Epithelial cell of prostate (primary cell): ENCODE measurements at places on chromosomes 7 and 10.
A peak's percentile ranks its signal among the peaks of the same experiment; 100 is the strongest.

DNA sequence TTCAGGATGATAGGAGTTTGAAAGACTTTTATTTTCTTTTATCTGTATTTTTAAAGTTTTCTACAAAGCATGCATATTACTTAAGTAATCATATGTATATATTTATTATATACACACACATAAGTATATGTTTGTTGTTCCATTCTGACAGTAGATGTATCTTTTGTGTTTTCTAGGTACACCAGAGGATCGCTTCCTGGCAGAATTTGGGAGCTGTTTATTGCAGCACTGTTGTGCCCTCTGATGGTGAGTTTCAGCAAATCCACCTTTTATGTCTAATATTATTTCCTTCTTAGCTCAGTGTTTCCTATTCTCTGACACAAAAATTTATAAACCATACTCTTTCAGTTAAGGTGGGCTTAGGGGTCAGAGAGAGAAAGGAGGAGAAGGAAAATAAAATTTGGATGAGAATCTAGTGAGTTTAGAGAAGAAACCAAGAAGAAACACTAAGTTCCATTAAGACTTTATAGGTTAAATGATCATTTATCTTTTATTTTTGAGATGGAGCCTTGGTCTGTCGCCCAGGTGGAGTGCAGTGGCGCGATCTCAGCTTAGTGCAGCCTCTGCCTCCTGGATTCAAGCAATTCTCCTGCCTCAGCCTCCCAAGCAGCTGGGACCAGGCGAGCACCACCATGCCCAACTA is 59.2 kb upstream of the OIT3 start:
- DNase-seq, result peak; percentile 8

DNA sequence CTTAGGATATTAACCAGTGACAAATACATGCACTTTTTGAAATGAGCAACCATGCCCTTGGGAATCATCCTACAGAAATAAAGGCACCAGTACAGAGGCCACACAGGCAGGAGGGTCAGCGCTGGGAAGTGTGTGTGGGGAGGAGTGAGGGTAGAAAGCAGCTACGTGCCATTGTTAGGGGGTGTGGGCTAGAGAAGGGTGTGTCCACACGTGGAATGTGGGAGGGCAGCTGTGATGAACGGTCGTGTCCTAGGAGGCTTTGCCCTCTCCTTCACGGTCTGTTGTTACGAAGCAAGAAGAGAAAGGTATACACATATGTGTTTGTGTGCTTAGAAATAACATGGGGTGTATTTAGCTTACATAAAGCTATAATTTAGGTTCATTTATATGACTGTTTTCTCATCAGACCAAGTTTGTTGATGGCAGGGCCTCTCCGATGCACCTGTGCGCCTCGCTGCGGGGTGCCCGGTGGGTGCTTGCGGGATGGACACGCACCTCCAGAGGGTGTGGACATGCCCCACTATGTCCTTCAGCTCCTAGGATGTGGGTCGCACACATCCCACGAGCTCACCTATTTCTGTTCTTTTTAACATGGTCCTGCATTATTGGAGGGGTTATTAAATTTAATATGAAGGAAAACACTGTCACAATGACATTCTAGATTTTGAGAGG is 16.9 kb upstream of the GET4 start:
- no peak for DNase-seq

- no peak for DNase-seq
These were observed 9.2 kb downstream of the CPN1 start for GRCh38 chr10:100072514-100072913.

DNA sequence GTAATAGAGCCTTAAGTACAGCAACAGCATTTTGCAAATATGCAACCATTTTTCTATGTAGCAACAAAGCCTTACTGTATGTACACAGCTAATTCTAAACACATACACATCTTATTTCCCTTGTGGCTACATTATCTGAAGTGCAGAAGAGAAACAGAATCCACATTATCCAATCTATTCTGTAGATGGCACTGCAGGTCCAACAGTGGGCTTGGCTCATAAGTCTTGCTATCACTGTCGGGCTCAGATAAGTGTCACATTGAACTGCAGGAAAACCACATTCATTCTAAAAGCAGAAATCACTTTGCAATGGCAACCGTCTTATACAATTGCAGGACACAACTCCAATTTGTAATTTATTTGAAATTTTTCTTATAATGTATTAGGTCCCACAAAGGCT is 109.8 kb upstream of the NOBOX start:
- DNase-seq, result no peak

DNA sequence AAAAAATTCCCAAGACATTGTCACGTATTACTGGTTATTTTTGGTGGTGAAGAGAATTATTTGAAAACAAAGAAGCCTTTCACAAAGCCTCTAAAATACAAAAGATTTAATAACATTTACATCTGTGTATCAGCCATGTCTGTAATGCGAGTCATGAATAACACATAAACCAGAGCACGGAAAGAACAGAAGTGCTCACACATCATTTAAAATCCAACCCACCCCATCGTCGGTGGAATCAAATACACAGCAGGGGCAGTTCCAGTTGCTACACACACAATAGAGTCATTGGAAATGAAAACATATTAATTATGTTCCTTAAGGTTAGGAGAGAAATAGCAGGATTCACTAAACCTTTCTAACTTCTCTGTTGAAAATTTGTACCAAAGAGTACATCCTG is 1097.3 kb downstream of the KCNMA1 start:
- no peak for DNase-seq

GRCh38 chr7:84368122-84368521 is 173.5 kb upstream of the SEMA3A start:
- no peak for DNase-seq

- DNase-seq, result no peak
These were observed 48.2 kb downstream of the ABCB4 start for GRCh38 chr7:87427288-87427687.

DNA sequence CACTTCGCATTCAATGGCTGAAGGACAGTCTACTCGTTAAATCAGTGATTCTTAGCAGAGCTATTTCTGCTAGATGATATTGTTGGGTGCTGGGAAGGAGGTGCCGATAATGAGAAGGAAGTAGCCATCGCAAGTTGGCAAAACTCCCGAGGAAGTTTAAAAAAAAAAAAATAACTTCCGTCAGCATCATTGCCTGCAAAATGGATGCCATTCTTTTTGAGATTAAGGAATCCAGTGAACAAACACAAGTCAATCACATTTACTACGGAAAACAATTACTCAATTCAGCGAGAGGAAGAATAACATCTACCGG is 74.4 kb upstream of the SFMBT2 start:
- DNase-seq, result no peak

GRCh38 chr10:123774132-123774742 is 108.1 kb downstream of the GPR26 start:
- DNase-seq, result no peak

DNA sequence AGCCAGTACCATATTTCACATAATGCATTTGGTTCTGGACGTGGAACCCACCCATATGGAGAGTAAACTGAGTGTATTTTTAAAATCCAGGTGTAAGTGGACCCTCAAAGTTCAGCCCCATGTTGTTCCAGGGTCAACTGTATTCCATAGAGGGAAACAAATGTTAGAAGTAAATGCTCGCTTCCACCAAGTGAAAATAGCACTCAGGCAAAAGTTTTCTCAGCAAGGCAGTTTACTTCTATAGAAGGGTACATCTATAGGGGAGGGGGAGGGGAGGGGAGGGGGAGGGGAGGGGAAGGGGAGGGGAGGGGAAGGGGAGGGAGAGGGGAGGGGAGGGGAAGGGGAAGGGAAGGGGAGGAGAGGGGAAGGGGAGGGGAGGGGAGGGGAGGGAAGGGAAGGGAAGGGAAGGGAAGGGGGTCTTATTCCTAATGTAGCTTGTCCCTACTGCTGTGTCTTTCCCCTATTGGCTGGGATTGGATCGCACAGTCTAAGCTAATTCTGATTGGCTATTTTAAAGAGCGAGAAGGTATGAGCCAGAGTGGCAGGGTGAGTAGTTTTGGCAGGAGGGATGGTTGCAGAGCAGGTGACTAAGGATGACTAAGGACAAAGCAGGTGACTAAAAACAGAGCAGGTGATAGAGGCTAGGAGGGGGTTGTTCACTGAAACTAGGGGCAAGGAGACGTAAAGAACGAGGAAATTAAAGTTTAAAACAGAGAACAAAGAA is 29.1 kb downstream of the GARIN1A start:
- DNase-seq, result peak; percentile 43

- DNase-seq, result no peak
These were observed 20.6 kb downstream of the PAPOLB start for GRCh38 chr7:4841007-4841784.

- no peak for DNase-seq
These were observed 37.7 kb downstream of the PRKG1 start for GRCh38 chr10:51112013-51112412.

GRCh38 chr10:108616559-108617285 is 1306.6 kb downstream of the XPNPEP1 start:
- DNase-seq, result no peak

- no peak for DNase-seq
These were observed 121.5 kb upstream of the SH2B2 start for GRCh38 chr7:102165136-102165535.

GRCh38 chr7:20783125-20783699 is 3.5 kb downstream of the SP8 start:
- no peak for DNase-seq

DNA sequence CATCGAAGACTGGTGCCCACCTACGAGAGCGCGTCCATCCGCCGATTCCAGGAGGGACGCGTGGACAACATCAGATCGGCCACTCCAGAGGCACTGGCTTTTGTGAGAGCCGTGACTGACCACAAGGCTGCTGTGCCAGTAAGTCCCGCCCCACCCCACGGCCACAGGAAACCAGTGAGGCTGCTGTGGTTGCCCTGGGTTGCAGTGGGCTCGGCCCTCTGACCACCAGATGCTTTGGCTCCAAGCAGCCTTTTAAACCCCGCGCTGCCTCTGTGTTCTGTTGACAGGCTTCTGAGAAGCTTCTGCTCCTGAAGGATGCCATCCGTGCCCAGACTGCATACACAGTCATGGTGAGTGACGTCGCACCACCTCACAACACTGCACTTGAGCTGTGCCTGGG is 24.4 kb upstream of the C10orf53 start:
- DNase-seq, result no peak

GRCh38 chr7:234708-235553 is 42.6 kb downstream of the FAM20C start:
- peak; percentile 8 for DNase-seq

DNA sequence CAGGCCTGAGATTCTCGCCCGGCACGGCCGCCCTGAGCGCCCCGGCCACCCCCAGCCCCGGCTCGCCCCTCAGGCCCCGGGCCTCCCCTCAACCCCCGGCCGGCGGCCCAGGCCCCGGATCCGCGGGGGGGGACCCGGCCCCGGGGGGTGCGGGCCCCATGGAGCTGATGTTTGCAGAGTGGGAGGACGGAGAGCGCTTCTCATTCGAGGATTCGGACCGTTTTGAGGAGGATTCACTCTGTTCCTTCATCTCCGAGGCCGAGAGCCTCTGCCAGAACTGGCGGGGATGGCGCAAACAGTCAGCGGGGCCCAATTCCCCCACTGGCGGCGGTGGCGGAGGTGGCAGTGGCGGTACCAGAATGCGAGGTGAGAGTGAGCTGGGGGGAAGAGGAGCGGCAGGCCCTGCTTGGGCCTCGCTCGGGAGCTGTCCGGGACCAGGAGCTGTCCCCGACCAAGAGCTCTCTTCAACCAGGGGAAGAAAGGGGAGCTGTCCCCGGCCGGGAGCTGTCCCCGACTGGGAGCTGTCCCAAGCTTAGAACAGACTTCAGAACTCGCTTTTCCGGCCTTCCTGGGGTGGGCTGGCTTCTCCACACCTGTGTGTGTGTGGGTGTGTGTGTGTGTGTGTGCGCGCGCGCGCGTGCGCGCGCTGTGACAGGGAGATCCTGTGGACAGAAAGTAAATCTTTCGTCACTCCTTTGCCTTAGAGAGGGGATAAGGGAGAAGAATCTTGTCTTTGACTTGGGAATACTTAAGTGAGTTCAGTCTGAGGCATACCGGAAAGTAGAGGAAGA is 510 bp downstream of the ZSWIM8 start:
- DNase-seq, result peak; percentile 10

- DNase-seq, result no peak
These were observed 246.6 kb downstream of the ZMYND11 start for GRCh38 chr10:381805-382204.

GRCh38 chr7:116984917-116985316 is 31.6 kb downstream of the ST7 start:
- DNase-seq, result no peak

GRCh38 chr7:153188630-153189029 is 429.1 kb downstream of the ACTR3B start:
- no peak for DNase-seq

DNA sequence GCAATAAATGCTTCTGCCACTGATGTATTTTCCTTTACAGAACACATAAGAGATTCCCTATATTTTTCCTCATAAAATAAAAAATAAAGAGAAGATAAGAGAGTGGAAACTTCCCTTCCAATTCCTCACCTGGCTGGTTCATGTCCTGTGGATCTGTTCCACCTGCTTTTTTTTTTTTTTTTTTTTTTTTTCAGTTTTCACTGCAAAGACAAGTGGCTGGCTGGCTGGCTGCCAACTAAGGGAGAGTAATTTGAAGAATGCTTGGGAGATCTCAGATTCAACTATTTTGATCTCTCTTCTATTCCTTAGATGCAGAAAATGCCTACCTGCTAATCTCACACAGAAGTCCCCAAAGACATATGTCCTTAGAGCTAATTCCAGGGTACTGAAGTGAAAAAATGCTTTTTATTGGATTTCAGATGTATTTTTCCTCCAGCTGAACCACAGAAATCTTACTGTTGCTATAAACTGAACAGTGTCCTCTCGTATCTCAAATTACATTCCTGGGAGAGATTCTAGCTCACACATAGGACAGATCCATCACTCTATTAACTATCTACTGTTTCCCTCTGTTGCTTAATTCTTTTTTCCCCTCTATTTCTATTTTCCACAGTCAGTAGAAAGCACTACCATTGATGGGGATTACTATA is 120.8 kb downstream of the NRCAM start:
- no peak for DNase-seq

GRCh38 chr10:23656735-23657134 is 217.9 kb downstream of the OTUD1 start:
- DNase-seq, result no peak

- no peak for DNase-seq
These were observed 119.2 kb upstream of the NPVF start for GRCh38 chr7:25347360-25348066.

DNA sequence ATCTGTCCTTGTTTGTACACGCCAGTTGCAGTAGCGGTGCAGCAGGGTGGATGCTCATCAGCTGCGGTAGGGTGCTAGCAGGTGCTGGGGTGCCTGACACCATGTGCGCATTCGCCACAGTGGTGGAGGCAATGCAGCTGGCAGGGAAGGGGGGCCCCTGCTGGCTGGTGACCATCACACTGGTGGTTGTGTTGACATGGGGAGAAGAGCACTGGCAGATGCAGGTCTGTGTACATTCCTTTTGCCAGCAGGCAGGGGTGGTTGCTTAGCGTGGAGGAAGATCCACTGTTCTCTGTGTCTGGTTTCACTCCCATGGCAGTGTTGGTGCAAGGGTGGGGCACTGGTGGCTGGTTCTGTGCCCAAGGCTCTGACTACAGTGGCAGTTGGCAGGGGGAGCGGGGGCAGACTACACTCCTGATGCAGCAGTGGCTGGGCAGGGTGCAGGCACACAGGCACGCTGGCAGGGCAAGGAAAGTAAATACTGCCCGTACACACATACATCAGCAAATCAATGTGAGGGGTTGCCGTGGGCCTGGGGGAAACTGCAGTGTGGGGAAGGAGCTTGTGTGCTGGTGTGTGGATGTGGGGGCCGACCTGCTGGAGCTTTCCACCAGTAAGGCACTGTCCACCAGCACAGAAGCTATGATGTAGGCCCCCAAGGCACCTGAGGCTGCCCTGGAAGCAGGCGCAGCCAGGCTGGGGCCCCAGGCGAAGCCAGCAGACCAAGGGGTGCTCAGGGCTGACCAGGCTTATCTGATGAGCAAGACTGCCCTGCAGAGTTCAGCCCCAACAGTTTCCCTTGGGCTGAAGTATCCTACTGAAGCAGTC is 87.2 kb upstream of the UNC5B start:
- DNase-seq, result no peak
